ENCODE measurements at places on chromosomes 16 and 17. TPM values are rescaled to one million over a fixed set of nuclear protein-coding genes. Genes with fewer than 3 reads are reported as not detected.

Gene ERN2
- 1.3 TPM for total RNA-seq

Gene MAPK8IP3
- total RNA-seq = 47.4 TPM

Gene KRT31
- not detected for total RNA-seq

Gene CXCL16
- 0.63 TPM for total RNA-seq

Gene SOST
- not detected for total RNA-seq

Gene AURKB
- total RNA-seq = 0.52 TPM

Gene CETP
- not detected for total RNA-seq

Gene SPIRE2
- 1.6 TPM for total RNA-seq

Gene PPP1R27
- not detected for total RNA-seq

Gene MRPL12
- 7.6 TPM for total RNA-seq

Gene GPR142
- total RNA-seq = not detected

Gene CDH11
- 156 TPM for total RNA-seq

Gene SMIM36
- not detected for total RNA-seq

Gene PIK3R6
- not detected for total RNA-seq

Gene TAF1C
- 14.4 TPM for total RNA-seq

Gene TMEM88
- 0.16 TPM for total RNA-seq

All from bronchial smooth muscle cell (primary cell).